ENCODE measurements at places on chromosomes 16 and 17. TPM values are rescaled to one million over a fixed set of nuclear protein-coding genes. Genes with fewer than 3 reads are reported as not detected.

Gene TSNAXIP1
- 1.6 TPM for total RNA-seq

Gene FA2H
- 0.15 TPM for total RNA-seq

Gene SLC25A39
- total RNA-seq: 138 TPM

Gene FMNL1
- total RNA-seq: 20.0 TPM

DNA sequence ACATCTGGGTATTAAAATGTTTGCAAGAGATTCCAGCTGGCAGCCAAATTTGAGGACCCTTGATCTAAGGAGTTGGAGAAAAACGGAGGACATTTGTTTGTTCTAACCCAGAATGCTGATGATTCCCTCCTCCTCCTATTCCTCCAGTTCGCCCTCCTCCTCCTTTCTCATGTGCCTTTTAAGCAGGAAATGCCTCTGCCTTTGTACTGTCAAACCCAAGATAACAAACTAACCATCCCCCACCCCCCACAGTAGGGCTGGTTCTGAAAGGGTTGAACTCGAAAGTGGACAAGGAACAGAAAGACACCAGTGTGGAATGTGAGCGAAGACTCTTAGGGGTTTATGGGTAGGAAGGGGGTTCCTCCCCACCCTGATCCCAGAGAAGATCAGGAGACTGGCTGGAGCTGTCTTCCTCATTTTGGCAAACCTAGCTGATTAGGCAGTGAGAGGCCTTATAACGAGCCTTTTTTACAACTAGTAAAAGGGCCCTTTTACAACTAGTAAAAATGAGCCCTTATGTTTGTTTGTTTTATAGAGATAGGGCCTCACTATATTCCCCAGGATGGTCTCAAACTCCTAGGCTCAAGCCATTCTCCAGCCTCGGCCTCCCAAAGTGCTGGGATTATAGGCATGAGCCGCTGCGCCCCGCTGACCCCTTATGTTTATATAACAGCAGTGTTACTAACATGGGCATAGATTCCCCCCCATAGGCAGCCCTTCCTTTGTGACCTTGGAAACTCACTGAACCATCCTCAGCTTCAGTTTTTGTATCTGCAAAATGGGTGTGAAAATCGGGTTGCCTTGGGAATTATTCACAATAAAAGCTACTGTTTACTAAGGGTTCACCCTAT lies 975 bp downstream of the CHD9 start:
- no peaks in the 10 kb centered on the region for H3K36me3 ChIP-seq
- no peak for DNase-seq
- H3K4me1 ChIP-seq: peaks cover 7% of the 10 kb centered on the region
- H3K27me3 ChIP-seq: no peaks in the 10 kb centered on the region
- H3K27ac ChIP-seq: peak overlapping the region; percentile 90

DNA sequence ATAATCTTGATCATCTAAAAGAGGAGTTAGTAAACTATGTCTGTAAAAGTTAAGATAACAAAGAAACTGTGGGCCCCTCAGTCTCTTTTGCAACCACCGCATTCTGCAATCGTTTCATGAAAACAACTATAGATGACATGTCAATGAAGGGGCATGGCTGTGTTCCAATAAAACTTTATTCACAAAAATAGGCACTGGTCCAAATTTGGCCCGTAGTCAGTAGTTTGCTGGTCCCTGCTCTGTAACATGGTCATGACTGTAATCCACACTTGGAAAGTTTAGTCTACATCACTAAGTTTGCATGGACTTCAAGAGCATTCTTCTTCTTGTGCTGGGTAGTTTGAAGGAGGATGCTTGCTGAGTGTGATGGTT lies 299.3 kb upstream of the PSMD7 start:
- no peak overlapping the region for H3K27ac ChIP-seq
- no peaks in the 10 kb centered on the region for H3K4me1 ChIP-seq
- no peaks in the 10 kb centered on the region for H3K36me3 ChIP-seq
- no peak overlapping the region for H3K4me3 ChIP-seq
- DNase-seq: no peak

DNA sequence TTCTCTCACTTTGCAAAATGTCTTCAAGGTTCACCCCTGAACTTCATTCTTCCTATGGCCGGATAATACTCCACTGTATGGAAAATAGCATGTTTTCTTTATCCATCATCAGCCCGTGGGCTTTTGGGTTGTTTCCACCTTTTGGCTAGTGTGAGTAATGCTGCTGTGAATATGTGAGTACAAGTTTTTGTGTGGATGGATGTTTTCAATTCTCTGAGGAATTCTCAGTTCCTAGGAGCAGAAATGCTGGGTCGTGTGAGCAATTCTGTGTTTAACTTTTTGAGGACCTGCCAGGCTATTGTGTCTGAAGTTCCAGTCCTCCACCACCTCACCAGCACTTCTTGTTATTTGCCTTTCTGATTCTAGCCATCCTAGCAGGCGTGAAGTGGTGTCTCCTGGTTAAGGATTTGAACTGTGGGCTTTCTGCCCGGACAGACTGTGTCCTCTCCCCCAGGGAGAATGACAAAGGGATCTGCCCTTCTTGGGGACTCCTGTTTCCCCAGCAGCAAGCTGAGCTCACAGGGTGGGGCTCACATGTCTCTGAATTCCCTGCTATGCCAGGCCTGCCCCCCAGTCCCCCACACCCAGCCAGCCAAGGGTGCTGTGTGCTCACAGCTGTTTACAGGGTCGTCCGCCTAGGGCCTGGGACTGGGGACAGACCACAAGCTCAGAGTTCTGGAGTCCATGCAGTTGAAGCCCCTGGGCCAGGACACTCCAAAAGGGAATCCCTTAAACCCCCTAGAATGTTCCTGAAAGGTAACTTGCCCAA lies 92.2 kb upstream of the CIBAR2 start:
- peaks cover 15% of the 10 kb centered on the region for H3K4me1 ChIP-seq
- H3K27ac ChIP-seq: no peak overlapping the region
- DNase-seq: no peak

DNA sequence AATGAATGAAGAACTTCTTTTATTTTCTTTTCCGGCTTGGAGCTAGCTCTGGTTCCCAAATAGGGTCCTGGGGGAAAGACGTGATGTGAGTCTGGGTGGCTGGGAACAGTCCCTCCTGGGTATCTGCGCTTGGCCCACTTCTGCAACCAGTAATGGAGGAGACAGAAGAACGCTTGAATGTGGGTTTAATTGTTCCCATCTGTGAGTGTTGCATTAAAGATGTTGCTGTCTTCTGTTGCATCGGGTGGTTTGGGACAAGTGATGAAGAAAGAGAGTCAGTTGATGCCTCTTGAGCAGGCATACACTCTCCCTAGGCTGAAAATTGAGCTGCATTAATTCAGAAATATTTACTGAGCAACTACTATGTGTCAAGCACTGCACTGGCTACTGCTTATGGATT lies 511.1 kb downstream of the CDH13 start:
- H3K36me3 ChIP-seq: no peaks in the 10 kb centered on the region
- H3K4me3 ChIP-seq: peak overlapping the region; percentile 38
- DNase-seq: no peak
- H3K4me1 ChIP-seq: peaks cover 3% of the 10 kb centered on the region
- H3K27me3 ChIP-seq: no peaks in the 10 kb centered on the region

DNA sequence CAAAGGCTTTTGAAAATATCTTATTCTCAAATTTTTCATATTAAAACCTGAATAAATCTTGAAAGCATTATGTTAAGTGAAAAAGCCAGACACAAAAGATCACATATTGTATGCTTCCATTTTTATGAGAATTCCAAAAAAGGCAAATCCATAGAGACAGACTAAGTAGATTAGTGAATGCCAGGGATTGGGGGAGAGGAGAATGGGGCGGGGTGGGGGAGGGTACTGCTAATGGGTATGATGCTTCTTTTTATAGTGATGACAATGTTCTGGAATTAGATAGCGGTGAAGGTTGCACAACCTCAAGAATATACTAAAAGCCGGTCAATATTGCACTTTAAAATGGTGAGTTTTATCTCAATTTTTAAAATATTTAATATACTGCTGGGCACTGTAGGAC lies 44.0 kb downstream of the XPO6 start:
- no peak overlapping the region for H3K27ac ChIP-seq
- no peak overlapping the region for H3K4me3 ChIP-seq
- H3K4me1 ChIP-seq: no peaks in the 10 kb centered on the region
- no peak for DNase-seq
- no peaks in the 10 kb centered on the region for H3K27me3 ChIP-seq

GRCh38 chr17:41782142-41782541 lies 4.4 kb downstream of the JUP start:
- peak overlapping the region; percentile 73 for H3K27ac ChIP-seq
- H3K27me3 ChIP-seq: no peaks in the 10 kb centered on the region
- H3K4me1 ChIP-seq: peaks cover 52% of the 10 kb centered on the region
- peak overlapping the region; percentile 25 for H3K4me3 ChIP-seq
- no peak for DNase-seq

Data from Panc1 (cell line).